ENCODE measurements at places on chromosomes 13 and 19. TPM values are rescaled to one million over a fixed set of nuclear protein-coding genes. Genes with fewer than 3 reads are reported as not detected.

The COX7A1 gene
- total RNA-seq, result not detected

The NOVA2 gene
- 0.22 TPM for total RNA-seq

The GJB2 gene
- total RNA-seq, result not detected

The FUT3 gene
- total RNA-seq, result not detected

The PLA2G4C gene
- total RNA-seq, result 1.9 TPM

The ZSCAN18 gene
- total RNA-seq, result 39.4 TPM

The ZNF85 gene
- total RNA-seq, result 5.3 TPM

The KLHL26 gene
- total RNA-seq, result 9.8 TPM

The BRME1 gene
- 2.9 TPM for total RNA-seq

The GET3 gene
- 44.2 TPM for total RNA-seq

The CYP4F8 gene
- not detected for total RNA-seq

DNA sequence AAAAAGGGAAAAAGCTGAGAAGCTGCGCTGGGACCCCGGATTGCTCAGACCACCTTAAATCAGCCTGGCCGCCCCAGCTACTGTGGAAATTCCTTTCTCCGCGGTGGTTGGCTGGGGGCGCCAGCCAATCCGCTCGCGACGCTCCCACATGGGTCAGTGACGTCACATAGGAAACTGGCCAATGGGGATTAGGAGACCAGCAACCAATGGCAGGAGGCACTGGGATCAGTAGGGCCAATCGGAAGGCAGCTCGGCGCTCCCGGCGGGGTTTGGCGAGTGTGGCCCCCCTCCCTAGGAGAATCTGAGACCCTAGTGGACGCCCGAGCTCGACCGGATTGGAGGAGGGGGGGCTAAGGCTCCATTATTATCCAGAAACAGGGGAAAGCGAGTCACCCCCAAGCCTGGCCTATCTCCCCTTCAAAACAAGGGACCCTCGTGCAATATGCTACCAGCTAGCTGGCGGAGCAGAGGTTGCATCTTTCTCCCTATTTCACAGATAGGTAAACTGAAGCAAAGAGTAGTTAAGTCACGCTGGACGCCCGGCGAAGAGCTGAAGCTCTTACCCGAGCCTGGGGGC, 6.5 kb upstream of the TLE2 start:
- DNase-seq, result peak; percentile 98

DNA sequence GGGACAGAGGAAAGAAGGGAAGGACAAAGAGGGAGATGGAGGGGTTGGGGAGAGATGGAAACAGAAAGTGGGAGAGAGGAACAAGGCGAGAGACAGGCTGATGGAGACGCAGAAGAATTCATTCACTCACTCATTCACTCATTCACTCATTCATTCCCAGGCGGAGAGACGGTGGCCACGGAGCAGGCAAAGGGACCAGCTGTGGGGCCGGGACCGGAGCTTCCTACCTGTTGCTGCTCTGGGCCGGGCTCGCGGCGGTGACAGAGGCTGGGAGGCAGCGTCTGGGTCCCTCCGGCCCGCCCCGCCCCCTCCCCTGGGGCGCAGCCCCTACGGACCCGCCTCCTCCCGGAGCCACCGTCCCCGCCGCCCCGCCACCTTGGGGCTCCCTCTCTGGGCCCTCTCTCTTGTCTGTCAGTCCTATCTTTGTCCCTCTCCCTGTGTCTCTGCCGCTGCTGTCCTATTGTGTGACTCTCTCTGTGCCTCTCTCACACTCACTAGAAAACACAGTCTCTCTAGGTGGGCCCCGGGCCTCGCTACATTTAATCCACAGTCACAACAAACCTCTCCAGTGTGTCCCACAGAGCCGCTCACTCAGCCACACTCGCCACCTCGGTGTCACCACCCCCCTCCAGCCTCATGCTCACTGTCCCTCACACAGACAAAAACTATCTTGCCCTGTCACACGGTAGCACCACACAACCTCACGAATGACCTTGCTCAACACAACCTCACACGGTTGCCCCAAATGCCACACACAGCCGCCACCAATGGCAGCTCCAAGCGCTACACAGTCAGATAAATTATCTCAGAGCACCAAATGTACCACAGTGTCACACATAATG, at the start of gene GNG8:
Gene GNG8, minus strand, starts transcription at position 283 of the 842 bp plus-strand sequence. CDS start 1,520 bp downstream, outside the sequence.
- DNase-seq, result no peak

DNA sequence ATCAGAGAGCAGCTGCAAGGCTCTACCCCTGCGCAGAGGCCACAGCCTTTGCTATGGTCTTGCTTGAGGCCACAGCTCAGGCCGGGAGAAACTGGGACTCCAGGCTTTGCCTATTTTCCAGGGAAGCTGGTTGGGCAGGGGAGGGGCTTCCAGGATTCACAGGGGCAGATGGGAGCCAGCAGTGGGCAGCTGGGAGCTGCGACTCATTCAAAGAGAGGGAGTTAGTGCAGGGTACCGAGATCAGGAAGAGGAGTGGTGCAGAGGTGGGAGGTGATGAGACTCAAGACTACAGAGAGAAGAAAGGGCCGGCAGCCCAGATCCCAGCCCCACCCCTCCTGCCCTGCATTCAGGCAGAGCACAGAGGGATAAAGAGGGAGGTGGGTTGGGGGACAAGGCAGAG, 12.1 kb downstream of the ADGRE5 start:
- DNase-seq, result no peak

DNA sequence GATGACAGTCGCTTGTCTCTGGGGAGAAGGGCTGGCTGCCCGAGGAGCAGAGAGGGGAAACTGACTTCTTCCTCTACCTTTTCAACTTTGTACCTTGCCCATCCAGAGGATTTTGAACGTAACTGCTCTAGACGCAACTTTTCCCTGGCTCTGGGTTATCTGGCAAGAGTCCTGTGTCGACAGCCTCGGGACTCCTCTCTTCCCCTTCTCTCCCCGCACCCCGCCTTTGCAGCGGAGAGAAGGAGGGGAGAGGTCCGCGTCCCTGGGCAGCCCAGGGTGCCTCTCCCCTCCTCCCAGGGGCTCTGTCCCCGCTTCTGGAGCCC, 574 bp downstream of the SH3GL1 start:
- no peak for DNase-seq

DNA sequence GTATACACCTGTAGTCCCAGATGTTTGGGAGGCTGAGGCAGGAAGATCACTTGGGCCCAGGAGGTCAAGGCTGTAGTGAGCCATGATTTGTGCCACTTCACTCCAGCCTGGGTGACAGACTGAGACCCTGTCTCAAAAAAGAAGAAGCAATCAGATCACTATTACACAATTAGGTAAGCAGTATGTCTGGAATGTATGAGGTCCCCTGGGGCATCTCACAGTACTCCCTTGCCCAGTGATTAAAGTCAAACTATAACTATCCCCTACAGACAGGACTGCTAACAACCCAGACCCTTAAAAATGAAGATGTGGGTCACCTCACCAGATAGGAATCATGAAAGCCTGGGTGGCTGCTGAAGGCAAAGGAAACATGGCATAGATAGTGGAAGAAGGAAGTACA, 9.4 kb upstream of the PAN3 start:
- DNase-seq, result no peak

DNA sequence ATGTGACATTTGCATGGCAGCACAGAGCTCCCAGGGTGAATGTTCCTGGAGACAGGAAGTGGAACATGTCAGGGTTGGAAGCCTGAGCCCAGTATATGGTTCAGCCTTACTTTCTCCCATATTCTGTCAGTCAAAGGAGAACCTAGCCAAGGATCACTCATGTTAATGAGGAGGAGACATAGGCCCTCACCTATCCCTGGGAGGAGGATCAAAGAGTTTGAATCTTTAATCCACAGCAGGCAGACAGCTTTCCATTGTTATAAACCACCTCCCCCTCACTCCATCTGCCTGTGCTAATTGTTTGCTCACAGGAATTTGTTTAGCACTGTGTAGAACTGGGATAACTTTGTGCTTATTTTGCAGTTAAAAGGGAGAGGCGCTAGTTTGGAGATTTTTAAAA, 1069.1 kb downstream of the EFNB2 start:
- no peak for DNase-seq

- no peak for DNase-seq
Measured at GRCh38 chr19:22502766-22503165, 80.6 kb upstream of the ZNF98 start.

GRCh38 chr13:41018602-41018948, 541 bp downstream of the ELF1 start:
- no peak for DNase-seq

DNA sequence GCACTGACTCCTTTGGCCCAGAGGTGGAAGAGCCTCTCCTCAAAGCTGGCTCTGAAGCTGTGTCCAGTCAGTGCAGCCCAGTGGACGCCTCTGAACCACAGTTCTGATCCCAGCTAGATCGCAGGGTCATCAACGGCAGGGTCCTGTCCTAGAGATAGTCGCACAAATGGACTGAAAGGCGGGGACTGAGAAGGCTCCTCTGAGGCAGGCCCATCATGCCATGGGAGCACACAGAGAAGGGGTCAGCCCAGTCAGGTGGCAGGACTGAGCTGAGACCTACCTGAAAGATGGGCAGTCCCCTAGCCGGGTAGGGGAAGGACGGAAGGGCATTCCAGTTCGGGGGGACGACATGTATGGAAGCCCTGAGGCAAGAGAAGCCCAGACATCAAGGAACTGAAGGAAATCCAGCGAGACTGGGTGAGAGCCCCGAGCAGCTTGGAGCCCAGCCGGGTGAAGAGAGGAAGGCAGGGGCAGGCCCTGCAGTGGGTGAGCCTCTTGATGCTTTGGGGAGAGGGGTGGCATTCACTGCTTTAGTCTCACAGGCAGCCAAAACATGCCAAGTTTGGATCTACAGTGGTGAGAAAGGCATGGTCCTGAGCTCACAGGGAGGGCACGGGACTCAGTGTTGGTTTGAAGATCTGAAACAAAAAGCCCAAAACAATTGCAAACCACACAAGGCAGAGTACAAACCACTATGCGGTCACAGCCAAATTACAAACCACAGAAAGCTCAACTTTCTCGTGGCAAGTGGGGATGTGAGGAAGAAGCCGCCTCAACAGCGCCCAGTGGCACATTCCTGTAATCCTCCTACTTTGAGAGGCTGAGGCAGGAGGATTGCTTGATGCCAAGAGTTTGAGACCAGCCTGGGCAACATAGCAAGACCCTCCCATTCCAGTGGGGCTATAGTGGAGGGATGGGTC, 10.0 kb downstream of the CALM3 start:
- peak; percentile 64 for DNase-seq

DNA sequence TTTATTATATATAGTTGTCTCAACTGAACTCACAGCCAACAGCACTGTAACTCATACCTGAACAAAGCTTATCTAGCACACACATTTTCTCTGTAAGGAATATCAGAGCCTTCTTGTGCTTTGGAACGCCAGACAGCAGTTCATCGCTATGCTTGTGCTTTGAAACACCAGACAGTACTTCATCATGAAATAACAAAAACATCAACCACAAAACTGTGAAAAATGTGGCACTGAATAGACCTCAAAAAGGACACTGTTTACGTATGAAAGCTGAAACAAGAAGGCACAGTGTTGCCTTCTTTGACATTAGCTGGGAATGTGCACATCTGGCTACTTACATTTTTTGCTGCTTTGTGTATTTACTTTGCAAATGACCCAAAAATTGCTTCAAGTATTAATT, 160.2 kb downstream of the PDS5B start:
- DNase-seq, result no peak

- no peak for DNase-seq
Measured at GRCh38 chr13:43054803-43055802, 31.7 kb downstream of the DNAJC15 start.

- no peak for DNase-seq
Measured at GRCh38 chr13:102141625-102142472, 260.0 kb downstream of the FGF14 start.

DNA sequence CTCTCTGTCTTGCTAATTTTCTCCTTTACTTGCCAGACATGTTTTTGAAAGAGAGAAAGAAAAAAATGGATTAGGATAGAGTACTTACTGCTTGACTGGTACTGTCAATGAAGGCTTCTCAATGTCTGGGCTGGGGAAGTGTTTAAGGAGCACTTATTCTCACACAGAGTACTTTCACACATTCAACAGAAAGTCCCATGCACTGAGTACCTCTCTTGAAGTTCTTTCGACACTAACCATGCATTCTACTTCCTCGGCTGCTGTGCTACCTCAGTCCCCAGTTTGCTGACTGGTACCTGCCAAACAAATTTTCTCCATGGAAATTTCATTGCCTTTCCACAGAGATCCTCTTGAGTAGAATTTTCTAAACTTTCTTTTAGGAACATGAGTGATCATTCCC, 281.9 kb downstream of the RBM26 start:
- no peak for DNase-seq
